Panc1 (cell line): ENCODE measurements at places on chromosomes 12 and 14.

DNA sequence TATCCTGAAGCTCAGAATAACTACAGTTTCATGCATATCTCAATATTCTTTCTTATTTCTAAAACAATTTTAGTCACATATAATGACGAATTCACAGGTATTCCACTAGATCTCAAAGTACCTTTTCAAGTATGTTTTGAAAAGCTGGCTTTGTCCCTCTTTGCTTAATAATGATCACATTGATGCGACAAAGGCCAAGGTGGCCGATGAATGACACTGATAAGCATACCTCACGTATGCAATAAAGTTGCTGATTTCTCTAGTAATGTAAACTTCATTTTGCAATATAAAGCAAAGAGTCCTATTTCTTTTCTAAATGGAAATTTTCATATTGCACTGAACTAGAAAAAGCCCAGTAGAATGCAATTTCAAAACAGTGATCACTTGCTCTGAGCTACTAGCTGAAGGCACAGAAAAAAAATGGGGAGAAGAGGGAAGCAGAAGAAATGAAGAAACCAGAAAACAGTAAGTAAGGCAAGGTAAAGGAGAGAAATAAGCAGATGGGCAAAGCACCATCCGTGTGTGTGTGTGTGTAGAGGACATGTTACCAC is 29.3 kb downstream of the FGD6 start:
- peaks cover 18% of the 10 kb centered on the region for H3K4me1 ChIP-seq
- no peak overlapping the region for H3K4me3 ChIP-seq
- peak overlapping the region; percentile 64 for H3K27ac ChIP-seq
- H3K27me3 ChIP-seq, result no peaks in the 10 kb centered on the region

GRCh38 chr14:104895786-104896661 is 28.7 kb upstream of the PLD4 start:
- no peaks in the 10 kb centered on the region for H3K27me3 ChIP-seq
- H3K36me3 ChIP-seq, result no peaks in the 10 kb centered on the region
- DNase-seq, result no peak

DNA sequence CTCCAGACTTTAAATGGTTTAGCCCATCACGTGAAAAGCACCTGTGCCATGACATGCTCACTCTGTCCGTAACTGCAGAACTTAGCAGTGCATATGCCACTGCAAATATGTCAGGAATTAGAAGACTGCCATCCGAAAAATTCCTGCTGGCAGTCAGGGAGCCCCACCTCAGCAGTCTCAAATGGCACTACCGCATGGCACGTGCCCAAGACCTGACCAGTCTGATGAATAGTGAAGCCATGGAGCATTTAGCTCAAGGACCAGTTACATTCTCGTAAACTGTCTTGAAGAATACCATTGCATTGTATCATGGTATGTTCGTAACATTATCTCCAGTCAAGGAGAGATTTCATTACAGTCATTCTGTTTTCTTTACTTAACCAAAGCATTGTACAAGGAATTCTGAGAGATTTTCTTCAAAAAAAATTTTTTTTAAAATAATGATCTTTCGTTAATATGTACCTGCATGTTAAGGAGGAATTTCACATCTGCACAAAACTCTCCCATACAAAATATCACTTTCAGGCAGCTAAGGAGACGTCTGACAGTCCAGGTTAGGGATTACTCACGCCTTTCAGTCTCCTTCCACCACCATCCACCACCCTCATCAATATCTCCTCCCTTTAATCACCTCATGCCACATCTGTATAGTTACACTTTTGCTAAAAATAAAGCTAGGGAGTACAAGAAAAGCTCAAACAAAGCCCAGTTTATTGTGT is 138.5 kb downstream of the ANO2 start:
- no peaks in the 10 kb centered on the region for H3K36me3 ChIP-seq
- H3K4me3 ChIP-seq, result no peak overlapping the region
- H3K27me3 ChIP-seq, result peaks cover 4% of the 10 kb centered on the region
- no peak overlapping the region for H3K27ac ChIP-seq
- DNase-seq, result no peak
- H3K4me1 ChIP-seq, result no peaks in the 10 kb centered on the region

GRCh38 chr12:12210416-12210815 is 56.4 kb downstream of the LRP6 start:
- no peak for DNase-seq
- no peaks in the 10 kb centered on the region for H3K36me3 ChIP-seq
- no peak overlapping the region for H3K27ac ChIP-seq

- H3K36me3 ChIP-seq, result no peaks in the 10 kb centered on the region
- no peaks in the 10 kb centered on the region for H3K4me1 ChIP-seq
- no peak overlapping the region for H3K4me3 ChIP-seq
- H3K27ac ChIP-seq, result no peak overlapping the region
These were observed 7.7 kb upstream of the TMEM132D start for GRCh38 chr12:129911428-129912049.

GRCh38 chr12:130925666-130926015 is 28.1 kb upstream of the ADGRD1 start:
- DNase-seq, result no peak
- H3K4me1 ChIP-seq, result no peaks in the 10 kb centered on the region
- H3K36me3 ChIP-seq, result no peaks in the 10 kb centered on the region
- peaks cover 21% of the 10 kb centered on the region for H3K27me3 ChIP-seq

DNA sequence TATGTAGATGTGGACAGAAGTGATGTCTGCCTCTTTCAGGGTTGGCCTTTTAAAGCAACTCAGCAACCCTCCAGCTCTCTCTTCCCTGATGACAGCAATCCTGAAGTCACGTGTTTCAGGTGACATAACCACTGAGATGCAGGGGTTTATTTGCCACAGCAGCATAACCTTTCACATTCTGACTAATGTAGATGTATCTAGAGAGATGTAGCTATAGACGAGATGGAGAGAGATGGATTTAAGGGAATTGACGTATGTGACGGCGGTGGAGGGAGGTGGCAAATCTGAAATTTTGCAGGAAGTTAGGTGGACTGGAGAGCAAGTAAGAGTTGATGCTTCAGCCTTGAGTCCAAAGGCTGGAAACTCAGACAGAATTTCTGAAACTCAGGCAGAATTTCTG is 126.0 kb downstream of the ZFP36L1 start:
- H3K27ac ChIP-seq, result no peak overlapping the region
- no peak for DNase-seq
- no peak overlapping the region for H3K4me3 ChIP-seq

GRCh38 chr12:57989838-57990237 is 48.5 kb downstream of the ATP23 start:
- H3K27ac ChIP-seq, result no peak overlapping the region
- H3K4me1 ChIP-seq, result no peaks in the 10 kb centered on the region
- no peak overlapping the region for H3K4me3 ChIP-seq
- H3K27me3 ChIP-seq, result no peaks in the 10 kb centered on the region; the same call in 1 of the 2 replicates
- H3K36me3 ChIP-seq, result no peaks in the 10 kb centered on the region

GRCh38 chr14:55802986-55803872 is 223.2 kb downstream of the KTN1 start:
- no peak overlapping the region for H3K4me3 ChIP-seq
- peak; percentile 38 for DNase-seq
- H3K27me3 ChIP-seq, result no peaks in the 10 kb centered on the region
- 0 out of 2 replicates have a peak, but pooled peaks cover 2% of the 10 kb centered on the region for H3K4me1 ChIP-seq

- no peaks in the 10 kb centered on the region for H3K36me3 ChIP-seq
- H3K4me1 ChIP-seq, result no peaks in the 10 kb centered on the region
- H3K27me3 ChIP-seq, result no peaks in the 10 kb centered on the region
- no peak overlapping the region for H3K27ac ChIP-seq
- no peak overlapping the region for H3K4me3 ChIP-seq
These were observed 32.7 kb upstream of the RNU6-7 start for GRCh38 chr14:32169191-32169590.

GRCh38 chr14:104328607-104329006 is 190.2 kb downstream of the KIF26A start:
- no peaks in the 10 kb centered on the region for H3K27me3 ChIP-seq
- DNase-seq, result no peak
- H3K4me3 ChIP-seq, result no peak overlapping the region
- no peaks in the 10 kb centered on the region for H3K4me1 ChIP-seq
- no peaks in the 10 kb centered on the region for H3K36me3 ChIP-seq
- H3K27ac ChIP-seq, result no peak overlapping the region

GRCh38 chr14:29352706-29353080 is 575.0 kb downstream of the PRKD1 start:
- H3K4me3 ChIP-seq, result no peak overlapping the region
- H3K27ac ChIP-seq, result no peak overlapping the region
- no peak for DNase-seq
- no peaks in the 10 kb centered on the region for H3K27me3 ChIP-seq

GRCh38 chr12:66776974-66777373 is 98.1 kb upstream of the GRIP1 start:
- H3K4me3 ChIP-seq, result no peak overlapping the region
- H3K27me3 ChIP-seq, result no peaks in the 10 kb centered on the region
- no peaks in the 10 kb centered on the region for H3K4me1 ChIP-seq
- H3K27ac ChIP-seq, result no peak overlapping the region

DNA sequence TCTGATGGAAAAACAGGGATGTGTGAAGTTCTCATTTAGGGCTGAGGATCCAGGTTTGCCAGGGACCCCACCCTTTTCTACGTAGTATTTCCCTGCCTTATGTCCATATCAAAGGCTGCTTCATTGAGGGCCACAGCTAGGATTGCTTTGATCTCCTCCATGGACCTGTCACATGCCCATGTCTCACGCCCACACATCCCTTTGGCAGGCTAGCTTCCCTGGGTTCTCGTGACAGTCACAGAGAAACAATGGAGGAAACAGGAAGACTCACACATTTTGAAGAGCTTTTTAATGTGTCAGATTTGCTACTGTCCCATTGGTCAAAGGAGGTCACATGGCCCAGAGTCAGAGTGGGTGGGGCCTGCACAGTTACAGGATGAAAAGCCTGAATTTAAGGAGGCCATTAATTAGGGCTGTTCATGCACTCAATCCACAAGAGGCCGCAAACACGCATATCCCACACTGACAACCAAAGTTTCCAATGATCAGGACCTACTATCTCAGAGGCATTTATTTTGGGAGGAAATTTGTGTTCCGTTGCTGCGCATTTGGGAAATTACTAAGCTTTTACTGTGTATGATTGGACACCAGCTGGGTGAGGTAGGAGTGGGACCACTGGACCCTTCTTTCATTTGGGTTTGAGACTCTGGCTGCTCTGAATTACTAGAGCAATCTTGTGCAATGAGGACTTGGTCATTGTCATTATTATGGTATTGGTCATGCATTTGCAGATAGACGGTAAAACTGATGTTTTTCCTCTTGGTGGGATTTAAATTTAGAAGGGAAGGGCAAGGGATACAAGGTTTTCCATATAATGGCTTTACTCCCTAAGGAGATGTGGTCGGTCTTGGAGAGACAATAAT is 266.2 kb downstream of the KTN1 start:
- no peaks in the 10 kb centered on the region for H3K27me3 ChIP-seq
- H3K4me3 ChIP-seq, result no peak overlapping the region

DNA sequence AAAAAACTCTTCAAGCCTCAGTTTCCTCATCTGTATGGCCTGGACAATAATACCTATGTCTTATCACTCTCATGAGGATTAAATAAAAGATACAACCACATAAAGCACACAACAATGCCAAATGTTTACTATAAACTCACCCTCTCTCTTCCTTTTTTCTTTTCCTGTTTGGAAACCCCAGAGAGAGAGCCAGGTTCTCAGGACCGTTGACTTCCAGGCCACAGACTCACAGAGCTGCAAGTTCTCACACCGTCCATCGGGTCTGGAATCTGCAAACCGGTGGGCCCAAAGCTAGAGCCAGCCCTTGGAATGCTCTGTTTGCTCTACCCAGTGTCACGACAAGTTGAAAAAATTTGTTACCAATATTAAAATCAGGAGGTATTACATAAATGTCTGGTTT is 4.6 kb upstream of the CD4 start:
- no peaks in the 10 kb centered on the region for H3K4me1 ChIP-seq
- no peak for DNase-seq

DNA sequence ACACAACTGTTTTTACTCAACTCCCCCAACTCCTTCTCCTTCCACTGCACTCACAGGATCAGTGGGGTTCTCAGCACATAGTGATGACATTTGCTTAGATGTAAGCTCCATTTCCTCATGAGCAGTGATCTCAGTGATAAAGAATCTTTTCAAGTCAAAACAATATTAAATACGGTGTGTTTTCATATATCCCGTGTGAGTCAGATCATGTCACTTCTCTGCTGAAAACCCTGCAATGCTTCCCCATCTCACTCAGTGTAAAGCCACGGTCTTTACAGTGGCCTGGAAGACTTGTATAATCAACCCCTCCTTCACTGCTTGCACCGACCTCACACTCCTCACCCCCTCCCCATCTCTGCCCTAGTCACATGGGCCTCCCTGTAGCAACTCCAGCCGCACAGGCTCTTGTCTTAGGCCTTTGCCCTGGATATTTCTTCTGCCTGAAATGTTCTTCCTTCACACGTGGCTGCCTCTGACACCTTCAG is 149.7 kb upstream of the ARHGAP5 start:
- no peak for DNase-seq
- H3K27me3 ChIP-seq, result no peaks in the 10 kb centered on the region
- H3K36me3 ChIP-seq, result no peaks in the 10 kb centered on the region
- no peaks in the 10 kb centered on the region for H3K4me1 ChIP-seq
- no peak overlapping the region for H3K27ac ChIP-seq

- H3K4me3 ChIP-seq, result no peak overlapping the region
- H3K27me3 ChIP-seq, result no peaks in the 10 kb centered on the region
- no peaks in the 10 kb centered on the region for H3K4me1 ChIP-seq
- H3K36me3 ChIP-seq, result no peaks in the 10 kb centered on the region
These were observed 438.8 kb upstream of the USP15 start for GRCh38 chr12:61821381-61821780.

GRCh38 chr14:74579447-74580274 is 32.4 kb downstream of the LTBP2 start:
- H3K27me3 ChIP-seq, result no peaks in the 10 kb centered on the region
- no peak for DNase-seq
- H3K4me1 ChIP-seq, result peaks cover 6% of the 10 kb centered on the region
- no peak overlapping the region for H3K4me3 ChIP-seq
- H3K27ac ChIP-seq, result no peak overlapping the region
- no peaks in the 10 kb centered on the region for H3K36me3 ChIP-seq
